ENCODE measurements at places on chromosomes 11 and 22. TPM values are rescaled to one million over a fixed set of nuclear protein-coding genes. Genes with fewer than 3 reads are reported as not detected.

DNA sequence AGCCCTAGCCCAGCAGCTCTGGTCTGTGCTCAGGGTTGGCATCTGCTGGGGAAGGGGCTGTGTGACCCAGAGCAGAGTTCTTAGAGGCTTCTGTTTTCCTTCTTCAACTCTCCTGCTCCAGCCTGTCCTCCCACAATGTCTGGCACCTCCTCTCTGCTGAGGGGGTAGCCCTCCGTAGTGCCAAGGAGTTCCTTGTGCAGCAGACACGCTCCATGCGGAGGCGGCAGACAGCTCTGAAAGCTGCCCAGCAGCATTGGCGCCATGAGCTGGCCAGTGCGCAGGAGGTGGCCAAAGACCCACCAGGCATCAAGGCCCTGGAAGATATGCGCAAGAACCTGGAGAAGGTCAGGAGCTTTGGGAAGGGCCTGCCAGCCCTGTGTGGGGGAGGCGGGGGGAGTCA, 69.3 kb downstream of the CEP164 start:
- DNase-seq = no peak

DNA sequence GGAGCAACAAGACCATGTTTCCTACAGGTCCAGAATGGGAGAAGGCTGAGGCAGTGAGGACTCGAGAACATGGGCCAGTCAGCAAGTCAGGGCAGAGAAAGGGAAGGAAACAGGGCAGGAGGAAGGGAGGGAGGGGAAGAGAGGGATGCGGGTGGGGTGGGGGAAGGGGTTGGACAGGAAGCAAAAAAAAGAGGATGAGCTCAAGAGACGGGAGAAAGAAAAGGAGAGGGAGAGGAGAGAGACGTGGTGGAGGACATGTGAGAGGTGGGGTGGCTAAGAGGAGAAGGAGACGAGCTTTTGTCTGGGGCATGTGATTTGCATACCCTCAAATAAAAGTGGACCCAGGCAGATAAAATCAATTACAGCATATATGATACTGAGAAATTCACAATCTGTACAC, 389.5 kb upstream of the B3GAT1 start:
- no peak for DNase-seq

DNA sequence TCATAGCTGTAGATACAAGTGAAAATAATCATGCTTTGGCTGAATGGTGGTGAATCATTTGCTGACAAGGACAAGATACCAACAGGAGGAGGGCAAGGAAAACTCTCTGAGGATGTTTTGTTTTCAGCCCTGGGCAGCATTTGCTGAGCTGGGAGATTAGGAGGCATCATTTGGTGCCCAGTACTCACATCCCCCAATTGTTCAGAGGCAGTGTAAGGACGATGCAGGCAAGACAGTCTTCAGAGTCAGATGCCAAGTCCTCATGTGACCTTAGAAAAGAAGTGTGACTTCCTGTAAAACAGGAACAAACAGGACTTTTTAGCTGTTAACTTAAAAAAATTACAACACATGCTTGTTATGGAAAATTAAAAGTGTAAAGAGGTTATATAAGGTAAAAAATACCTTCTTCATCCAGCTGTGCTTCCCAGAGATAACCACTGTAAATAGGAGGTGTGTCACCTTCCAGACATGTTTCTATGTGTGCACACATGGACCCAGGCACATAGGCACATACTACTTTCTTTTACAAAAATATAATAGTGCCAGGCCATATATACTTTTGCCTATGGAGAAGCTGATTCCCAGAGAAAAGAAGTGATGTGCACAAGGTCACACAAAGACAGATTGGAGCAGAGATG, 18.0 kb downstream of the CNTF start:
- DNase-seq = no peak

Gene FGF19
- polyA plus RNA-seq = 0.02 TPM

- DNase-seq = no peak
Observed at GRCh38 chr11:134502153-134502550, 90.1 kb upstream of the B3GAT1 start.

GRCh38 chr11:66070604-66071380, 720 bp downstream of the PACS1 start:
- DNase-seq = peak; percentile 54

Gene BEST1
- polyA plus RNA-seq = 0.14 TPM

DNA sequence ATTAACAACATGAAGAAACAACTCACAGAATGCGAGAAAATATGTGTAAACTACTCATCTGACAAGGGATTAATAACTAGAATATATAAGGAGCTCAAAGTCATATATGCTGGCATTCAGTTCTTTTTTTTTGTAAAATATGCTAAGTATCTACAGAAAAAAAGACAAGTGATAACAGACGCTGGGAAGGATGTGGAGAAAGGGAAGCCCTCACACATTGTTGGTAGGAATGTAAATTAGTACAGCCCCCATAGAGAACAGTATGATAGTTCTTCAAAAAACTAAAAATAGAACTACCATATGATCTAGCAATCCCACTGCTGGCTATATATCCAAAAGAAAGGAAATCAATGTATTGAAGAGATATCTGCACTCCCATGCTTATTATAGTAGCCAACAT, 13.8 kb downstream of the GAB2 start:
- DNase-seq = no peak

Gene MN1
- polyA plus RNA-seq = 7.2 TPM

Gene WNT7B
- polyA plus RNA-seq = 0.15 TPM

Gene GRAMD4
- polyA plus RNA-seq = 17.7 TPM

Gene STK33
- 0.29 TPM for polyA plus RNA-seq

Gene DRICH1
- polyA plus RNA-seq = not detected

GRCh38 chr11:10044618-10045017, 249.4 kb downstream of the SBF2 start:
- DNase-seq = peak; percentile 32

DNA sequence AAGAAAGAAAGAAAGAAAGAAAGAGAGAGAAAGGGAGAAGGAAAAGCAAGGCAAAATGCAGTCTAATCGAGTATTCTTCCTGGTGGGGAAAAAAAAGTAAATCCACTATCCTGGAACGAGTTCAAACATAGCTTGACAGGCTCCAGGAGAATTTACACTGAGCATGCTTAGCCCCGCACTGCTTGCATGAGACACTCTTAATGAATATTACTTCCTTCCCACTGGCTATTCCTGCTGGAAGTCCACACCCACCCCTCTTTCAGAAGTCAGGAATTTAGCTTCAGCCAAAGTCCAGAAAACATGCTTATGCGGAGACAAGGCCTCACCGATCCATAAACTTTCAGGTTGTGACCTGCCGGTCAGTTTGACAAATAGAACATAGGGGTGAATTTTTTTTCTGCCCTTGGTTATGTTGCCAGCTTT, 251.8 kb upstream of the BLID start:
- DNase-seq = peak; percentile 20

Measured in mammary epithelial cell (primary cell).